ENCODE measurements at places on chromosomes 3 and 15.

DNA sequence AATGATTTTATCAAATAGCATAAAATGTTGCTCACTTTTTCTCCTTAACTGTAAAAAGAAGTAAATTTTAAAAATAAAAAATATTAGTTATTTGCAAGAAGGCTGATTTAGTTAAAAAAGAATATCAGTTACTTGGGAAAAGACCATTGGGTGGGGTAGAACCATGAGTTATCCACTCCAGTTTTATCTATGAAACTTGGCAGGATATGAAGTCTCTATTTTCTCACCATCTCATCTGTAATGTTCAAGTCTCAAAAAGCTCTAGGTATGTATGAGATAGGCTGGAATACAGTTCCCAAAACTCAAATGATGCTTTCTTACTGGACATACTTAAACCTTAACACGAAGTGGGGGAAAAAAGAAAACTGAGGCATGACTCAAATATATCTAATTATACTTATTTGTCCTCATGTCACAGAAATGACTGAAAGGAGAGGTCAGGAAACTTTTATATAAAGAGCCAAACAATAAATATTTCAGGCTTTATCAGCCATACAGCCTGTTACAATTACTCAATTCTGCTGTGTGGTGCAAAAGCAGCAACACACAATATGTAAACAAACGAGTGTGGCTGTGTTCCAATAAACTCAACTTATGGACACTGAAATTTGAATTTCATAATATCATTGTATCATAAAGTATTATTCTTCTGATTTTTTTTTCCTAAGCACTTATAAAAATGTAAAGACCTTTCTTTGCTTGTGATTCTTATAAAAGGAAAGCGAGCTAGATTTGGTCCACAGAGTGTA is 131.8 kb downstream of the TBL1XR1 start:
- DNase-seq, result no peak

DNA sequence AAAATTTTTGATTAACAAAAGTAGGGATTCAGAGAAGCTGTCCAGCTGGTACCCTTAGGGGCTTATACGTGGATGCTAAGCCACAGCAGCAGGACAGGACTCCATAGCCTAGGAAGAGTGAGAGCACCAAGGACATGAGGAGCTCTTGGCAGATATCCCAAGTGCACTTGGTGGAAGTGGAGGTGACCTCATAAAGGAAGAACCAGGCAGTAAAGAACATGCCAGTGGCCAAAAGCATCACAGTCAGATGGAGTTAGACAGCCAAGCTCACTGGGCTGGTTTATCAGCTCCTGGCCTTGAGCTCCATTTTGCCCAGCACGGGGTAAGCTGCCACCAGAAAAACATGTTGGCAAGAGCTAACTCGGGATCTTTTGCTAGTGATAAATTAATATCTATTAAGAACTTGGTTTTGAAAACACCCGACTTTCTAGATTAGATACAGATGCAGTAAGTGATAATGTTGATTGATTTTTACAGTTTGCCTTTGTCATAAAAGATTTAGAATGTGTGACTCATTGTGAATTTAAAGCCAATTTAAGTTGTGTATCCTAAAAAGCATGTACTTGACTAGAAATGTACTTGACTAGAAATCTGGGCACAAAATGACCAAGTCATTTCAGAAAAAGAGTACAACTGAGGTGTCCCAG is 108.0 kb downstream of the CMSS1 start:
- no peak for DNase-seq

GRCh38 chr3:29384640-29385039 is 103.8 kb downstream of the RBMS3 start:
- no peak for DNase-seq

DNA sequence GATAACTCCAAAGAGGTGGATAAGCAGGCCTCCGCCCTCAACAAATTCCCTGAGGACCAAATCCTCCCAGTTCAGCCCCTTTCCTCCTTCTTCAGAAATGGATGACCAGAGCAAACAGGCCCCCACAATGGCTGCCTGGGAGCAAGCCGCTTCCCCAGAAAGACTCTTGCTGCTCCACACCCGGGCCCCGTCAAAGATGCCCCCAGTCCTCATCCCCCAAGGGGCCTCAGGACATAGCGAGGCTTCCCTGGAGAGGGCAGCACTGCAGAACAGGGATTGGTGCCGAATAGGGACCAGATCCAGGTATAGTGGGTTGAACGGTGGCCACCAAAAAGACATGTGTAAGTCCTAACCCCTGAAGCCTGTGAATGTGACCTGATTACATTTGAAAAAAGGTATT is 502.3 kb downstream of the SHQ1 start:
- DNase-seq, result no peak

DNA sequence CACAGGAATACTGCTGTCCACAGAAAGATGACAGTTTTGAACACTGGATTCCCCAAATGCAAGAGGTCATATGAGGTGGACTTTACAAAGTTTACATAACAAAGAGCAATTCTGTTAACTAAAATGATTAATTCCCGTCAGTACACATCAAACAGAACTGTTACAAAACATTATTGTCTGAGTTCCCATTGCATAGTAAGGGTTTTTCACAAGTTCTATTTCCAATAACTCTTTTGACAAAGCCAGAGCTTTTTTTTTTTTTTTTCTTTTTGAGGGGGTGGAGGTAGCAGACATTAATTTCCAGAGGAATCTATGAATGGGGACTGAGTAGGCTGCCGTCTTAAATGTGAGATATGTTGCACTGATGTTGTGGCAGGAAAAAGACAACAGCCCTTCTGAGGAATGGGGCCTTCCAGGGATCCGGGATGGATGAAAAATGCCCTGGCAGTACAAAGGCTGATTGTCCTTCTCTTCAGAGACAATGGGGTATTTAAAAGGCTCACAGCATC is 178.1 kb upstream of the KBTBD8 start:
- no peak for DNase-seq

- DNase-seq, result no peak
Measured at GRCh38 chr3:83065851-83066460, 1304.5 kb upstream of the GBE1 start.
